ENCODE measurements at places on chromosomes 3 and 15. TPM values are rescaled to one million over a fixed set of nuclear protein-coding genes. Genes with fewer than 3 reads are reported as not detected.

SEC11A gene
- 254 TPM for polyA plus RNA-seq

KCNMB3 gene
- polyA plus RNA-seq: 7.9 TPM

MYRIP gene
- 2.0 TPM for polyA plus RNA-seq

DNASE1L3 gene
- 10.4 TPM for polyA plus RNA-seq

FGD5 gene
- 25.5 TPM for polyA plus RNA-seq

C15orf40 gene
- 24.8 TPM for polyA plus RNA-seq

SCN5A gene
- 1.00 TPM for polyA plus RNA-seq

DUOXA2 gene
- not detected for polyA plus RNA-seq

WDR49 gene
- 1.3 TPM for polyA plus RNA-seq

DAZL gene
- not detected for polyA plus RNA-seq

CADPS gene
- 2.2 TPM for polyA plus RNA-seq

MOBP gene
- polyA plus RNA-seq: 0.14 TPM

CCDC80 gene
- polyA plus RNA-seq: 75.3 TPM

FBXW12 gene
- polyA plus RNA-seq: 0.34 TPM

AGBL1 gene
- polyA plus RNA-seq: 0.16 TPM

SMARCC1 gene
- polyA plus RNA-seq: 125 TPM

GABRR3 gene
- 0.06 TPM for polyA plus RNA-seq

PCLAF gene
- polyA plus RNA-seq: 36.8 TPM

CIDEC gene
- 0.19 TPM for polyA plus RNA-seq

GPR62 gene
- polyA plus RNA-seq: 0.74 TPM

FRMD5 gene
- polyA plus RNA-seq: 2.7 TPM

CYB561D2 gene
- polyA plus RNA-seq: 16.8 TPM

MNS1 gene
- 27.4 TPM for polyA plus RNA-seq

KNG1 gene
- 146 TPM for polyA plus RNA-seq

MAGI1 gene
- 27.7 TPM for polyA plus RNA-seq

GOLGA6B gene
- polyA plus RNA-seq: not detected

CAV3 gene
- 0.32 TPM for polyA plus RNA-seq

TRIM42 gene
- polyA plus RNA-seq: not detected

TM4SF1 gene
- polyA plus RNA-seq: 56.7 TPM

STAC gene
- polyA plus RNA-seq: 12.0 TPM

VWA5B2 gene
- 2.1 TPM for polyA plus RNA-seq

GP9 gene
- polyA plus RNA-seq: 1.3 TPM

GNAT1 gene
- not detected for polyA plus RNA-seq

WDR93 gene
- polyA plus RNA-seq: 2.4 TPM

GATM gene
- polyA plus RNA-seq: 232 TPM

STARD5 gene
- polyA plus RNA-seq: 4.0 TPM

CCDC54 gene
- polyA plus RNA-seq: not detected

SMCO1 gene
- polyA plus RNA-seq: not detected

ADPRH gene
- polyA plus RNA-seq: 6.1 TPM

CFAP44 gene
- 13.9 TPM for polyA plus RNA-seq

DPPA2 gene
- polyA plus RNA-seq: 0.92 TPM

CRYGS gene
- polyA plus RNA-seq: 5.8 TPM

SNUPN gene
- polyA plus RNA-seq: 28.9 TPM

PLCH1 gene
- polyA plus RNA-seq: 10.7 TPM

PLA2G4D gene
- 0.04 TPM for polyA plus RNA-seq

All from renal pelvis (tissue), 12 donors.